Ascending aorta (tissue), 2 donors: ENCODE measurements at places on chromosomes 7 and 10.

- DNase-seq, result no peak
These were observed 1.7 kb downstream of the IGF2BP3 start for GRCh38 chr7:23468526-23469149.

DNA sequence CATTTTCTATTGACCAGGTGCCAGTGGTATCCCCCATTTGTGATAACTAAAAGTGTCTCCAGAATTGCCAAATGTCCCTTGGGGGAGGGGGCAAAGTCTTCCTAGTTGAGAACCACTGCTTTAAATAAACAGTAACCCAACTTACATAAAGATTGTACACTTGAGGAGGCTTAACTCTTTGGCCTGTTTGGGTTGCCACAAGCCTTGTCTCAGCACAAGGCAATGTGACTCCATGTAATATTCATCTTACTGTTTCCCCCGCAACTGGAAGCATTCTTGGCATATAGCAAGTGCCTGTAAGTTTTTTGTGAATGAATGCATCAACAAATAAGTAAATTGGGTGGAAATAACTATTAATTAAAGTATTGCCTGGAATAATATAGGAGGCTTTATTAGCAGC lies 108.3 kb downstream of the ANK3 start:
- no peak for DNase-seq

DNA sequence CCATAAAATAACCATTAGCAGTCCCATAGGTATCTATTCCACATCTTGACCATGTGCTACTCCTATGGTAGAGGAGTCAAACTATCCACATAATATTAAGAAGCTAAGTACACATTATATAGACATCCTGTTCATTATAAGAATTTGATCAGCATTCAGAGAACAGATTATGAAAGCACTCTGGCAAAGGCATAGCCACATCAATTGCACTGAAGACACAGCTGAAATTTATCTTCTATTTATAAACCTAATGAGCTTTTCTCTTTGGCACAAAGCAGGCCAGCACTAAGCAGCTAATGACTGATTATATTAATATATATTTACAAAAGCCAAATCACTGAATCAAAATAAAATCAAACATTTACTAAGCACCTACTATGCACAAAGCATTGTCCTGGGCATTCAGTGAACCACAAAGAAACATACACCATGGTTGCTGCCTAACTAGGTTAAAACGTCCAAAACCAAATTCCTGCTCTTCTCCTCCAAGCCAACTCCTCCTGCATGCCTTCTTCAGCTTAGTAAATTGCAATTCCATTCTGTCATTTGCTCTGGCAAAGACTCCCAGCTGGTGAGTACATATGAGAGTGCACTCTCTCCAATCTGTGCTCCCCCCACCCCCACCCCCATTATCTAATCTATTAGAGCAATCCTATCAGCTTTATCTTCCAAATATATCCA lies 122.6 kb upstream of the ASAH2 start:
- DNase-seq, result no peak

- no peak for DNase-seq
These were observed 16.6 kb upstream of the RET start for GRCh38 chr10:43060291-43060690.

GRCh38 chr7:90655566-90655965 lies 59.4 kb downstream of the CDK14 start:
- no peak for DNase-seq

DNA sequence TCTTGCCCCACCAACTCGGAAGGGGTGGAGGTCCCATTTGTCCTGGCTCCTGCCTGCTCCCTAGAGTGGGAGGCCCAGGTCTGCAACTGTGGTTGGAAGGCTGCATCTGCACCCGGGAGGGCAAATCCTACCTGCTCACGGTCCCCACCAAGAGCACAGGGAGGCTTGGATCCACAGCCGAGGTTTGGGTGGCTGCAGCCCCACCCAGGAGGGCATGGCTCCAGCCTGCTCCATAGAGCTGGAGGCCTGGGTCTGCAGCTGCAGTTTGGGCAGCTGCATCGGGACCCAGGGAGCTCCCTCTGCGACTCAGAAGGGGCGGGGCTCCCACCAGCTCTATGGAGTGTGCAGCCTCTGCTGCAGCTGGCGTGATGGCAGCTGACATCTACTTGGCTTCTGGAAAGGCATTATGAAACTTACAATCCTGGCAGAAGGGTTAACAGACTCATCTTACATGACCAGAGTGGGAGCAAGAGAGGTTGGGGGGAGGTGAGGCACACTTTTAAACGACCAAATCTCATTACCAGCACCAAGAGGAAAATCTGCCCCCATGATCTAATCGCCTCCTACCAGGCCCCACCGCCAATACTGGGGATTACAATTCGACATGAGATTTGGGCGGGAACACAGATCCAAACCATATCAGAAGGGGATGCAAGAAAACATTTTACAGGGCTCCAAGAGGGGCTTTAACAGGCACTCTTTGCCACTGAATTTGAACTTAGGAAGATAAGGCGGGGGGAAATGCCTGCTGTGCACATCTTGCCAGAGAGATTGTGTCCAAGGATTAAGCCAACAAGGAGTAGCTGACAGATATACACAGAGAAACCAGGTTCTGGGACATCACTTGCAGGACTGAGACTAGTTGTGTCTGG lies 8.2 kb upstream of the BLVRA start:
- no peak for DNase-seq

- DNase-seq, result no peak
These were observed 34.3 kb downstream of the SLC25A13 start for GRCh38 chr7:96287559-96287958.

GRCh38 chr10:7406712-7407333 lies 4.0 kb downstream of the SFMBT2 start:
- DNase-seq, result no peak
